Activated CD4-positive, alpha-beta T cell treated with anti-CD3 and anti-CD28 coated beads, Interleukin-10, Interleukin-2, amounts not matched to agents 100 ng/mL and 50 ng/mL, durations not matched to agents 16 hours and 8 hours (primary cell): ENCODE measurements at places on chromosomes 1 and 21.
A peak's percentile ranks its signal among the peaks of the same experiment; 100 is the strongest.

- no peak for DNase-seq
Measured at GRCh38 chr1:168640836-168641235, 64.4 kb downstream of the XCL1 start.

- peak; percentile 62 for DNase-seq
Measured at GRCh38 chr1:205748403-205749233, 1.4 kb downstream of the NUCKS1 start.

DNA sequence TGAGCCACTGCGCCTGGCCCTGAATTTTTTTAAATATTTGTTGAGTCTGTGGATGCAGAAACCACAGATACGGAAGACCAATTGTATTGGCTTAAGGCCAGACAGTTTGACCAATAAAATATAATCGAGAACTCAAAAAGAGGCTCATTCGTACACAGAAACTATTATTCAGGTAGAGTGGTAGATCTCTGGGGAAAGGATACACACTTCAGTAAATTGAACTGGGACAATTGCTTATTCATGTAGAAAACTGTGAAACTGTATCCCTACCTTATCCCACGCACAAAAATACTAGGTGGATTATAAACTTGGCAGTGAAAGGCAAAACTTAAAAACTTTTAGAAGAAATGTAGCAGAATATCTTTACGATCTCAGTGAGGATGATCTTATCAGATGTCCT is 25.0 kb upstream of the SHE start:
- no peak for DNase-seq

- peak; percentile 47 for DNase-seq
Measured at GRCh38 chr1:71047635-71048607, at the start of gene PTGER3. Gene PTGER3, minus strand, starts transcription at chr1:71047816. Its CDS starts 239 bp downstream, at chr1:71047577.

DNA sequence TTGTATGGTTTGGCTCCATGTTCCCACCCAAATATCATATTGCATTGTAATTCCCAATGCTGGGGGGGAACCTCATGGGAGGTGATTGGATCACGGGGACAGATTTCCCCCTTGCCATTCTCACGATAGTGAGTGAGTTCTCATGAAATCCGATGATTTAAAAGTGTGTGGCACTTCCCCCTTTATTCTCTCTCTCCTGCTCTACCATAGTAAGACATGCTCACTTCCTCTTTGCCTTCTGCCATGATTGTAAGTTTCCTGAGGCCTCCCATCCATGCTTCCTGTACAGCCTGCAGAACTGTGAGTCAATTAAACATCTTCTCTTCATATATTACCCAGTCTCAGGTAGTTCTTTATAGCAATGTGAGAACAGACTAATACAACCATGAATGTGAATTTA is 211.6 kb upstream of the NR5A2 start:
- DNase-seq, result no peak

DNA sequence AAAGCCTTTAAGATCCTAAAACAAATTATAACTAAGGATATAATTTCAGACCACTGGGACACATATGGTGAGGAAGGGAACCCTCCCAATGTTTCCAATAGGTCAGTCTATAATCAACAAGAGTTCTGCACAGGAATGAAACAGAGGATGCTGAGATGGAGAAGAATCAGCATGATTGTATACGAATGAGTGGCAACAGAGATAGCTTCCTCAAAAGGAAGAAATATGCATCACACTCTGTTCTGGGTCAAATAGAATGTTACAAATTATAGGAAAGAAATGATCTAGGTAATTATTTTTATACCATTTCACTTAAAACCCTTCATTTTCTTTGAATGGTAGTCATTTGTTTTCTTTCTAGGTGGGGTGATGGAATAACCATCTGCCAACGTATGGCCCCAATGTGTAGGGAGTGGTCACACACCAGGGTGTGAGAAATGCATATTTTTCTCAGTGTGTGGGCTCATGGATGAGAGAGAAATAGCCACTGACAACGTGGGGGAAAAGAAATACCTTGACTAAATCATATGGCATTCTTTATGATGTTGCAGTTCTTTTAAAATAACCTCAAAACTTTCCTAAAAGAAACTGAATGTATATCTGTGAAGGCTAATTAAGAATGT is 104.6 kb upstream of the IVNS1ABP start:
- DNase-seq, result no peak

DNA sequence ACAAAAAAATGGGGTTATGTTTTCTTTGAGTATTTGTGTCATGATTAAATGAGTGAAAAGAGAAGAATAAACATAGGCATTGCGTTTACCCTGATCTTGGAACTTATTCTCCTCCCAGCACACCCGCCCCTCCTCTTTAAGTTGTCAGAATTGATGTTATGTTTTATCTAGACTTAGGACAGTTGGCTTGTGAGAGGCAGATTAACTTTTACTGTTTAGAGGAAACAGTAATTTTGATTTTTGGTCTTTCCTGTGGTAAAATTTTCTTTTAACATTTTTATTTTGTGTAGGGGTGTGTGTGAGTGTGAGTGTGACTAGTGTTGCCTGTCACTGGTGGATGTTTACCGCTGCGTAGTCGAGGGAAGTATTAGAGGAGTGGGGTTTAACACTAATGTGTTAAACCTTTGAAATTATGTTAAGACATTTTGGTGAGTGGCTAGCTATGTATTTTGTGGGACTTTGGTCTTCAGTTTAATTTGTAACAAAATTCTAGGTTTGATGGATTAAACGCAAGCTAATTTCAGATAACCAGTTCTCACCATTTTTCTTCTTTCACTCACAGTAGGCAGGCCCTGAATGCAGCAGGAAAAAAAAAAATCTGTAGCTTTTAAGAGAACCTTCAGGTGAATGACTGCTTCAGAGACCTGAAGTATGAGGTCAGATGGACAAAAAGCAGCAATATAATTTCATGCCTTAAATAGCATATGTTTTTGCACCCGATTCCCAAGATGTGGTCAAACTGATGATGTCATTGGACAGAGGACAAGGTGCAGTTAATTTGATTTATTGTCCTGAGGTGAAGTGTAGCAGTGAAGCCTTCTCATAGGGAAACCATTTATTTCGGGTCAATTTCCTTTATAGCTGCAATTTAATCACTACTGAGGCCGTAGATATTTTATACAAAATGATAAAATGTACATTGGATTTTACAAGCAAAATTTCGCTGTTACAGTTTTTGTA is 2.7 kb downstream of the POU2F1 start:
- no peak for DNase-seq

GRCh38 chr1:206967096-206967849 is 3.0 kb downstream of the FCAMR start:
- DNase-seq, result peak; percentile 53

DNA sequence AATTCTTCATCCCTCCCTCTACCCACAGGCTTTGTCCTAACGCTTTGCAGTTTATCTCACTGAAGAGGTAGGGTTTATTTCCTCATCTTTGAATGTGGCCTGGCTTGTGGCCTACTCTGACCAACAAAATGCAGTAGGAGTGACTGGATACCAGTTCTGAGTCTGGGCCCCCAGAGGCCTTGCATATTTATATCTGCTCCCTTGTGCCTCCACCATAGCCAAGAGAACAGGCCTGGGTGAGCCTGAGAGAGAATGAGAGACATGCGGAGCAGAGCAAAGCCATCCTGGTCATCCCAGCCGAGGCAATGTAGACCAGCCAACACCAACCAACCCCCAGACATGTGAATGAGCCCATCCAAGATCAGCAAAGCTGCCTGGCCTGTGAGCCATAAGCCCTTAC is 30.3 kb downstream of the SMIM12 start:
- DNase-seq, result no peak

- DNase-seq, result no peak
Measured at GRCh38 chr1:8249838-8250237, 68.1 kb upstream of the SLC45A1 start.

DNA sequence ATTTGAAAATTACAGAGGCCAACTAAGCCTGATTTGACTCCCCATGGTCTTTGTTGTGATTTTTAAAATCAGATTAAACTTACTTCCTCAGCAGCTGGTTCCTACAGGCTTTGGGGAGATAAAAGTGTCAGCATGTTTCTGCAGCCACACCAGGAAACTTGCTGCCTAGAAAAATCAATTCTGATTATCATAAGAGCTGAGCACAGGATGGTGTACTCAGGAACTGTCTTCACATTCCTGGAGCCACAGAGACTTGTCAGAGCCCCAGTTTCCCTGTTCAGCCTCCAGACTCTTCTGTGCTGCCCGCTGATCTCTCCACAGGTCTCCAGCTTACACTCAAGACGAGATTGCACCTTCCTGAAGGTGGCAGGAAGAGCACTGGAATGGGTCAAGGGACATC is 23.9 kb downstream of the RAB3B start:
- no peak for DNase-seq

- no peak for DNase-seq
Measured at GRCh38 chr1:175015243-175015642, 8.0 kb downstream of the MRPS14 start.

DNA sequence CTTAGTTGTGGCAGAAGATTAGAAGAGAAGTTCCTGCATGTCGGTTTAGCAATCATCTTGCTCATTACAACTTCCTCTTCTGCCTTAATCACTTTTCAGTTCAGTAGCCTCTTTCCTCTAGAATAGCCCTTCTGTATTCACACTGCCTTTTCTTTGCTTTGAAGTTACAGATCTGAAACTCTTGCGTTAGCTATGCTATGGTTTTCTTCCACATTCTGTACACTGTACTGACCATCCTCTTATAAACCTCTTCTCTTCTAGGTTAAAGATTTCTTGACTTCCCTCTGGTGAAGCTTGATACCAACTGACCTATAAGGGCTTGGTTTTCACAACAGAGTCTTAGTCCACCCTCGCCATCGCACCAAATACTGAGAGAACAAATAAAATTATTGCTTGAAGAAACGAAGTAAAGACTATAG is 35.0 kb downstream of the C21orf91 start:
- peak; percentile 63 for DNase-seq

GRCh38 chr1:172946814-172947507 is 103.8 kb downstream of the TNFSF18 start:
- peak; percentile 10 for DNase-seq

DNA sequence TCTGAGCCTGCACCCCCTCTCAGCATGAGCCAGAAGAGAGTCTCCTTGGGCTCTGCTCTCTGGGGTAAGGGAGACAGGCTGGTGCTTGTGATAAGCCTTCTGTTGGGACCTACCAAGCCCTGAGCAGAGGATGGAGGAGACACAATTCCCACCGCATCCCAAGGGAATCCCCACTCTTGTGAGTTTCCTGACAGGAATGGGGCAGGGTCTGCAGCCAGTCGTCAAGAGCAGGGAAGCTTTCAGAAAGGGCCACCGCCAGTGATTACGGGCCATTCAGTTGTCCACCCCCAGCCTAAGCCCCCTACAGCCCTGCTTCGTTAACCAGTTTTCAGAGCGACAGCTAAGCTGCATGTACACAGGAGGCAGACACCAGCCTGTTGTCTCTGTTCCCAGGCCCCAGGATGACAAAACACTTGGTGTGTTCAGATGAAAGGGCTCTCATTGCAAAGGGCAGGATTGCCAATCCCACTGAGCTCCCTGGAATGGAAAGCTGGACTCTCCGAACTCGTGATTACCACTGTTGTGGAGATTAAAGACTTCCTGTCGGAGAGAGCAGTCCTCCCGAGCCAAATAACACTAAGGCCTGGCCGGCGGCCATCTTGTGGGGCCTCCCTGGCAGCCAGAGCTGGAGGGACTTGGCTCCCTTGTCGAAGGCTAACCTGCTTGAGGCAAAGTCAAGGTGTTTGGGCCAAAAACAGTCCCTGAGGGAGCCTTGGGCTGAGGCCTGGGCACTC is 37.4 kb upstream of the SLC30A1 start:
- DNase-seq, result no peak

GRCh38 chr1:210252621-210253051 is 20.0 kb downstream of the SERTAD4 start:
- DNase-seq, result no peak

GRCh38 chr1:187053876-187054275 is 225.1 kb downstream of the PLA2G4A start:
- DNase-seq, result no peak

GRCh38 chr1:189500778-189501177 is 976.9 kb downstream of the BRINP3 start:
- no peak for DNase-seq

DNA sequence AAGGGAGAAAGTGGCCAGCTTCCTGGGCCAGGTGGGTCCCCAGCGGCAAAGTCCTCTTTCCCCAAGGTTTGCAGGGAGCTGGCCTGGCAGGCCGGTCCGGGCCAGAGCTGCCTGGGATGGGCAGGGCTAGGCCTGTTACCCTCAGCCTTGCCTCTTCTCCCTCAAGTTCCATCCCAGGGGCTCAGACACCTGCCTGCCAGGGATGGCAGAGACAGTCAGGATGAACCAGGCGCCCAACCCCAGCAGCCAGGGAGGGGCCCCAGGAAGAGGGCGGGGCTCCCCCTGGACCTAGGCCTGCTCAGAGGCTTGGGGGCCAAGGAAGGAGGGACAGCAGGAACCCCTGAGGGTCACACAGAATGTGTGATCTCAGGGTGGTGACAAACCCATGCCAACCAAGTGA is 120.6 kb downstream of the CASZ1 start:
- DNase-seq, result no peak
